CD14-positive monocyte (primary cell): ENCODE measurements at places on chromosomes 1 and 21. TPM values are rescaled to one million over a fixed set of nuclear protein-coding genes. Genes with fewer than 3 reads are reported as not detected.

The KRTAP13-2 gene
- polyA plus RNA-seq: not detected

The OR6K3 gene
- not detected in 2 replicates for polyA plus RNA-seq

GRCh38 chr1:224733027-224733911, 117.2 kb downstream of the CNIH3 start:
- H3K36me3 ChIP-seq: no peaks in the 10 kb centered on the region
- H3K27me3 ChIP-seq: no peaks in the 10 kb centered on the region
- no peaks in the 10 kb centered on the region for H3K4me1 ChIP-seq
- H3K27ac ChIP-seq: no peak overlapping the region

- no peak for DNase-seq
- H3K27ac ChIP-seq: no peak overlapping the region
- H3K36me3 ChIP-seq: peaks cover 83% of the 10 kb centered on the region
Measured at GRCh38 chr1:220817907-220818306, 31.2 kb downstream of the MTARC1 start.

DNA sequence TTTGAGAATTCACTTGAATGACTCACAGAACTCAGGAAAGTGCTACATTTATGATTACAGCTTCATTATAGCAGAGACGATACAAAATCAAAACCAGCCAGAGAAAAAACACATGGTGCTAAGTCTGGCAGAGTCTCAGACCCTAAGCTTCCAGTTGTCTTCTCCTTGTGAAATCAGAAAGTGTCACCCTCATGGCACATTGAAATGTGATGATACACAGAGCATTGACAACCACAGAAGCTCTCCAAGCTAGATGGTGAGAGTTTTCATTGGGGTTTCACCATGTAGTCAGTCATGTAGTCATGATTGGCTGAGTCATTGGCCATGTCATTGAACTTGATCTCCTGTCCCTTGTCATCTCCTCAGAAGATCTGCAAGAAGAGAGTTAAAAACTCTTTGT, 526.6 kb downstream of the MRPL39 start:
- H3K36me3 ChIP-seq: no peaks in the 10 kb centered on the region
- no peak for DNase-seq
- H3K27me3 ChIP-seq: no peaks in the 10 kb centered on the region

- no peak overlapping the region for H3K4me3 ChIP-seq
- peak overlapping the region; percentile 82 for H3K27ac ChIP-seq
- DNase-seq: no peak
- peaks cover 77% of the 10 kb centered on the region for H3K36me3 ChIP-seq
Measured at GRCh38 chr1:167679714-167680113, 42.1 kb upstream of the MPZL1 start.

DNA sequence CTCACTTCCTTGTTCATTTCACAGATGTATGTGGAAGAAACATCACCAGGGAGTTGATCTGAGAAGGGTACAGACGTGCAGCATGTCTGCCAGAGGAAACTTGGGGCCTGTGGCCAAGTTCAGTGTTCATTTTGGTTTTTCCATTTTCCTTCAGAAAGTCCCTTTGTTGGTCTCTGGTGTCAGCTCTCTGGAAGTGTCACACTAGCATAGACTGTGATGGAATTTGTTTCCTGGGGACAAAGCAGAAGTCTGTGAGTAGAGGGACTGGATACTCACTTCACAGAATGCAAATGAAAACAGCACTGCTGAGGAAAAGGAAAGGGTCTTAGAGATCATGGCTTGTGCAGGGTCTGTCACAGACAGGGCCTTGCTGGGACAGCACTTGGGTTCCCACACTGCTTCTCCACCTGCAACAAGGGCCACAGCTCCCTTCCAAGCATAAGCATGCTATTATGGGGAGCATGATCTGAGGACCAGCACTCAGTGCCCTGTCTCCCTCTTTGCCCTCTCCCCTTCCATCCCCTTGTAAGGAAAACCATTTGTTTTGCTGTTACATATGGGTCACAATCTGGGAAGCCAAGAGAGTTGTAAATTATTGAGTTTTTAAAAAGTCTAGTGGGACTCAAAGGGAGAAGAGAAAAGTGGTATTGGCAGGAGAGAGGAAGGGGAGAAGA, 31.4 kb upstream of the CD84 start:
- H3K4me3 ChIP-seq: no peak overlapping the region
- no peak for DNase-seq
- no peak overlapping the region for H3K27ac ChIP-seq
- H3K4me1 ChIP-seq: no peaks in the 10 kb centered on the region
- no peaks in the 10 kb centered on the region for H3K27me3 ChIP-seq

GRCh38 chr1:6127587-6128163, 52.4 kb downstream of the CHD5 start:
- no peak overlapping the region for H3K4me3 ChIP-seq
- peaks cover 14% of the 10 kb centered on the region for H3K4me1 ChIP-seq
- H3K36me3 ChIP-seq: no peaks in the 10 kb centered on the region
- H3K27ac ChIP-seq: no peak overlapping the region
